ENCODE measurements at places on chromosomes 16 and 17.

- DNase-seq, result no peak
These were observed 11.0 kb downstream of the LRRC75A start for GRCh38 chr17:16480995-16481394.

DNA sequence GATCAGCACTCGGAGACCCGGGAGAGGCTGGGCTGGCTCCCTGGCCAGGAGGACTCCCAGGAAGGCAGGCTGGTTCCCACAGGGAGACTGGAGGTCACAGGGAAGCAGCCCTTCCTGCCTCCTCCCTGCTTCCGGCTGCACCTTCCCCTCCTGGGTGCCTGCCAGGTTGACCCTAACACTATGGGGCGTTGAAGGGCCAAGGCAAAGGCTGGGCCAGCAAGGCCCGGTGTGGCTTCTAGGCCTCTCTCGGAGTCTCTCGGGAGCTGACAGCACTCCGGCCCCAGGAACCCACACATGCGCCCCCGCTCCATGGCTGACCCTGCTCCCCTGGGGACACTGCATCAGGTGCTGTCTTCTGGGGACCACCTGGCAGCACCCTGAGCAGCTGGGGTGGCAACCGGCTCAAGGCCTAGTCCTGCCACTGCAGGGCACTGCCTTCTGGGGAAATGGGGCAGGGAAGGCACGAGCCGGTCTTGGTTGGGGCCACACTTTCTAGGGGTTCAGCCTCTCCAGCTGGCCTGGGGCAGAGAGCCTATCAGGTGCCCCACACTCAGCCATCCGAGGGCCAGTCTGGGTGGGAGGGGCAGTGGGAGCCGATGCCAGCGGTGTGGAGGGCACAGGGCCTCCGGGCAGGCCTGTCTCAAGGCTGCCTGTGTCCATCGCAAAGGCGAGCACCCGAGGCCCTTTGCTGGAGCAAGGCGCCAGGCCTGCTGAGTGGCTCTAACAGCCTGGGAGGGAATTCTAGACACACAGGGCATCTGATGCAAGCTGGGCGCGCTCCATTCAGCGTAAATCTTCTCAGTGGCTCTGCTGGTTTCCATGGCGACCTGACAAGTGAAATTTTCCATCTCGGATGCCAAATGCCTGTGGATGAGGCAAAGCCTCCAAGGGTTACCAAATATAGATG, 5.6 kb upstream of the MTSS2 start:
- DNase-seq, result peak; percentile 96

DNA sequence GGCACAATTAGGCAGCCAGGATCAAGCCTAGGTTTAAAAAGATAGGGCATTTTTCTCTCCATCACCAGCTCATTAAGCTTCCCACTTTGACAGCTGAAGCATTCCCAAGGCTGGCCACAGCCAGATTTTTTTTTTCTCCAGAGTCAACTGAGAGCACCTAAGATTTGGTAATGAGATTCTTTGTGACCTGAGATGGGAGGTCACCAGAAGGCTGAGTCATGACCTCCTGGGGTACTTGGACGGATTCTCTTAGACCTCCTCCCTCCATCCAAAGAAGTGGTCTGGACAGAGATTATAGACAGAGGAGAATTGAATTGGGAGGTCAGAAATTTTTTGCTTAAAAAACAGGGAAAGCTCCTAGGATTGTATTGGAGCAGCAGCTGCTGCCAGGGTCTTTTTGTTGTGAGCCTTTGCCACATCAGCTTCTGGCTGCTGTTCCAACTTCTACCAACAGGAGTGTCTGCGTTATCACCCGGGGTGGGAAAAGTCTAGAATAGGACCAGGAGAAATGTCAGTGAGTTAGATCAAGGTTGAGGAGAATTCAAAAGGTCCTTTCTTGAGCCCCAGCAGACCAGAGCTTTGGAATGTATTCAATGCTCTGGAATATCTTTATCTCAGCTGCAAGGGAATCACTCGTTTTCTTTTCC, 221.2 kb upstream of the N4BP1 start:
- DNase-seq, result no peak

DNA sequence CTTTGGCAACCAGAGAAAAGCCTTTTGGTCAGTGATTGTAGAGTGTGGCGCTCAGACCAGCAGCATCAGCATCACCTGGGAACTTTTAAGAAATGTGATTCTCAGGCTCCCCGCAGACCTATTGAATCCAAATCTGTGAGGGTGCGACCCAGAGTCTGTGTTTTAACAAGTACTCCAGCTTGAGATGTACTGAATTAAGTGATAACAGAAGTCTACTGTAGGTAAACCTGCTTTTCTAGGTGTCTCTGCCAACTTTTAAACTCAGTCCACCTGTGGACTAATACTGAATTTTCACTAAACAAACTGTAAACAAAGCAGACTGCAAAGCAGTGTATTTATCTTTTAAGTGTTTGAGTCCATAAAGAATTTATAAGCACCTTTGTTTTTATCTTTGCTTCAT, 43.6 kb downstream of the NUP93 start:
- DNase-seq, result no peak

DNA sequence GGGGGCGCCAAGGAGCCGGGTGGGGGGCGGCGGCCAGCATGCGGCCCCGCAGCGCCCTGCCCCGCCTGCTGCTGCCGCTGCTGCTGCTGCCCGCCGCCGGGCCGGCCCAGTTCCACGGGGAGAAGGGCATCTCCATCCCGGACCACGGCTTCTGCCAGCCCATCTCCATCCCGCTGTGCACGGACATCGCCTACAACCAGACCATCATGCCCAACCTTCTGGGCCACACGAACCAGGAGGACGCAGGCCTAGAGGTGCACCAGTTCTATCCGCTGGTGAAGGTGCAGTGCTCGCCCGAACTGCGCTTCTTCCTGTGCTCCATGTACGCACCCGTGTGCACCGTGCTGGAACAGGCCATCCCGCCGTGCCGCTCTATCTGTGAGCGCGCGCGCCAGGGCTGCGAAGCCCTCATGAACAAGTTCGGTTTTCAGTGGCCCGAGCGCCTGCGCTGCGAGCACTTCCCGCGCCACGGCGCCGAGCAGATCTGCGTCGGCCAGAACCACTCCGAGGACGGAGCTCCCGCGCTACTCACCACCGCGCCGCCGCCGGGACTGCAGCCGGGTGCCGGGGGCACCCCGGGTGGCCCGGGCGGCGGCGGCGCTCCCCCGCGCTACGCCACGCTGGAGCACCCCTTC, 484 bp downstream of the FZD2 start:
- DNase-seq, result no peak

DNA sequence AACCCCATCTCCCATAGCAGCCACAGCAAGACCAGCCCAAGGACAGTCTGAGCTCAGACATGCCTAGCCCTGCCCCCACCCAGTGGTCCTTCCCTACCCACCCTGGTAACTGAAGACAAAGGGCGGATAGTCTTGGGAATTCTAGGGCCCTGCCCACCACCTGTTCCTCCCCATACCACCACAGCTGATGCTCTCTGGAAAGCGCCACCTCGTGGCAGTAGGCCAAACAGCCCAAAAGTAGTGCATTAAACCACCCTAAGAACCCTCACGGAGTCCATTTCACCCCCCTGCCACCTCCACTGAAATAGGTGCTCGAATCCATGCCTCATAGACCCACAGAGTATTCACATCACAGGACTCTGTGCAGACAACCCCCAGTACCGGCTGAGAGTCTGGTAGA, 1021.4 kb downstream of the CDH8 start:
- no peak for DNase-seq

GRCh38 chr17:46143827-46144236, 49.4 kb downstream of the KANSL1 start:
- DNase-seq, result no peak

GRCh38 chr17:65567566-65567965, 6.1 kb upstream of the AXIN2 start:
- DNase-seq, result no peak

DNA sequence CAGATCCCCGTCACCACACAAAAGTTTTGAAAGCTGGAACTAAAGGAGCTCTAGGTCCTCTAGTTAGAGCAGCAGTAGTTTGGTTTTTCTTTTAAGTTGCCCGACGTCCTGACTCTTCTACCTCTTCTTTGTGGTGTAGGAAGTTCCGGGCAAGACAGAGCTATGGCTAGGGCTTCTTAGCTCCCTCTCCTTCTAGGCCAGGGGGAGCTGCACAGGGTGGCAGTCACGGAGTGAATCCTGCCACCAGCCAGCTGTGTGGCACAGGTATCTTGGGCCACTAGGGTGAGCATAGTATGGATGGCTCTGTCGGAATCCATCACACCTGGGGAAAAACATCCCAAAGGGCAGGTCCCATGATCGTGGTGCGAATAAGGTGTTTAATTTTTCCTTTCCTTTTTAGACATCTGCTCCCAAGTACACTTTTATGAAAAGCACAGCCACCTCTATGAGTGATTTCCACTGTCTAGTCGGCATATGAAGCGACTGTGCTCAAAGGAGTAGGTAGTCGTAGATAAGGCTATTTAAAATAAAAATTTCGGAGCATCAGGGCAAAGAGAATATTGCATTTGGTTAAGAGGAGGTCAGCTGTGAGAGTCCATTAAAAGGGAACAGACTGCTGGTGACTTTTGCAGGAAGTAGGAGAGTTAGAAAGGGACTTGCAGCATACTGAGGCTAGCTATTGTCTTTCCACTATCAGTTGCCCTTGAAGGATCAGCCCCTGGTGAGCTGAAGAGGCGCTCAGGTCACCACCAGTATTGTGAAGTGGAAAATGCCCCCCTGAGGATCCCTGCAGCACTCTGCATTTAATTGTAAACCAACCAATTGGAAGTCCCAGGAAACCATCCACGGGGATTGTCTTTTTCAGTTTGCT, 2.1 kb downstream of the PRKCA start:
- DNase-seq, result no peak
